ENCODE measurements at places on chromosomes 3 and 15.

DNA sequence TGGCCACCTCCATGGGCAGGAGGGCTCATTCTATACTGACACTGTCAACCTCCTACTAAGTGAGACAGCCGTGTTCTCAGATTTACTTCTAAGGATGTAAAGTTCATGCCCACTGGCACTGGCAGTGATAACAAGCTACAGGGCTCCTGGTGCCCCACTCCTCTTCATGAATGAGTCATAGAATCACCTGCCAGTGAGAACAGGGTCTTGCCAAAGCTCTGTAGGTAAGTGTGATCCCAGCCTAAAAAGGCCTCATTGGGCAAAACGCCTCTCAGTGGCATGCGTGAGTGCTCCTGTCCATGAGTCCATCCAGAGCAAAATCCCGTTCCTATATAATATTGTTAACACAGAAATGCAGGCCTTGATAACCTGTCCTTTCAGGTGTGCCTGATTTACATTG is 17.4 kb downstream of the PXYLP1 start:
- DNase-seq = no peak

- no peak for DNase-seq
Measured at GRCh38 chr3:190064112-190064511, 56.6 kb downstream of the P3H2 start.

DNA sequence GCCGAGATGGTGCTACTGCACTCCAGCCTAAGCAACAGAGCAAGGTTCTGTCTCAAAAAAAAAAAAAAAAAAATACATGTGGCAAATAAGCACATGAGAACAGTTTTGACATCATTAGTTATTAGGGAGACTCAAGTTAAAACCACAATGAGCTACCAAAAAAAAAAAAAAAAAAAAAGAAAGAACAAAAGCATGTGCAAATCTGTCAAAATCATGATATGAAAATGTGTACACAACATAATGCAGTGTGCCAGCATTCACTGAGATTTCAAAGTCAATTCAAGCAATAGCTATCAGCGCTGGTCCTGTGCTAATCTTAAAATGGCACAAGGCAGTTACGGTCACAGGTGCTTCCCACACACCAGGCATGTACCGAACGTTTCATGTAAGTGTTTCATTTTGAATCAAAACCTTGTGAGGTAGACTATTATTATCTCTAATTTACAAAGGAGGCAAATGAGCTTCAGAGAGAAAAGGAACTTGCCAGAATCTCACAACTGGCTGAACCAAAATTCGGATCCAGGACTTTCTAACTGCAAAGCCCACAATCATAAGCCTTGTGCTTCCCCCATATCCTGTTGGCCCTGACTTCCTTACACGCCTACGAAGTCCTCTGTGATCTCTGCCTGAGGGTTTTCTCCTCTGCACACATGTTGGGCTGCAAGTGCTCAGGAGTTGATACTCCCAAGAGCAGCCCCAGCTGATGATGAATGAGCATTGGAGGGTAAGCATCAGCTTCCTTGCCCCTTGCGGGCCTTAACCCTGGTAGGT is 200.1 kb upstream of the PROK2 start:
- DNase-seq = no peak

DNA sequence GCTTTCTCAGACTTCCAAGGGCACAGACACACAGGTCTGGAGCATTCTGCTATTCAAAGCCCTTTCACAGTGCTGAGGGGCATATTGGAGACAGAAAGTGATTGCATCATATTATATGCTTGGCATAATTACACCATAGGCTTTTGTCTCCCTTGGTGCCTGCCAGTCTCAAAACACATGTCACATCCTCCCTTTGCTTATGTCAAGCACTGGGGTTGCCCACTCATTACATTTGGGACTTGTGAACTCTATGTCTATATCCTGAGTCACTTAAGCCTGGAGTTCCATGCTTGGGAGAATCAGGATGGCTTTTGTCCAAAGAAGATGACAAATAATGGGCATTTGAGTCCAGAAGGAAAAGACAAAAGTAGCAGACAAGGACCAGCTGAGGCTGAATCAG is 12.3 kb upstream of the PDZRN3 start:
- no peak for DNase-seq

- DNase-seq = no peak
Measured at GRCh38 chr15:50059203-50059772, 59.7 kb downstream of the ATP8B4 start.

DNA sequence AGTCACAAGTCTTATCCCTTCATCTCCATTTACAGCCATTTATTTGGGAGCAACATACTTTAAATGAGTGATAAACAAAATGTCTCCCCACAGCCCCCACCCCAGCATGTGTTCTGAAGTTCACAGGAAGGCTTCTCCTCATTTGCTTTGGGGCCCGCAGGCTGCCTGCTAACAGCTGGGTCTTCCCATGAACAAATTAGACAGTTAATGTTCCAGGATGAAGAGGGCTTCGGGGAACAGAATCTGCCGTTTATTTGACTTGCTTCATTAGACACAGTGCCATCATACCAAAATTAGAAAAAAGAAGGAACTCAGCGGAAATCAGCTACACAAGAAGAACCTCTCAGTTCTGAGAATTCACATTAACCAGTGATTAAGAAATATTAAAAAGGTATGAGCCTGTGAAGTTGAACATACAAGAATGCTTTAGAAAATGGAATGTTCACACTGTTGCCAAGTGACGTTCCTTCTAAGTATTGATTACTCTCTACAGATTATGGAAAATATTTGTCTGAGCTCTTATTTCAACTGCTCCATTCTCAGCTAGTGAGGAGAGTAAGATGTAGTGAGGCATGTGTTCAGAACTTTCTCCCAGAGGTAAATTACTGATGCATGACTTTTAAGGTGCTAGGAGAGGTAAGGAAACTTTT is 107.5 kb upstream of the THBS1 start:
- no peak for DNase-seq

DNA sequence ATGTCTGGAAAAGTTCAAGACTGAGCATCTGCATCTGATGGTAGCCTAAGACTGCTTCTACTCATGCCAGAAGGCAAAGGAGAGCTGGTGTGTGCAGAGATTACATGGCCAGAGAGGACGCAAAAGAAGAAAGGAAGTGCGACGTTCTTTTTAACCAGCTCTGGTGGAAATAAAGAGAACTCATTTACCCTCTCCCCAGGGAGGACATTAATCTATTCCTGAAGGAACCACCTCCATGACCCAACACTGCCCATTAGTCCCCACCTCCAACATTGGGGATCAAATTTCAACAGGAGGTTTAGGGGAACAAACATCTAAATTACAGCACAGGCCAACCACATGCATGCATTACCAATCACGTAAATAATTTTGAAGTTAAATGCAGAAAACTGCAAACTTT is 1.5 kb upstream of the NCK1 start:
- DNase-seq = no peak

- no peak for DNase-seq
Measured at GRCh38 chr3:135023996-135024658, 229.1 kb downstream of the EPHB1 start.

DNA sequence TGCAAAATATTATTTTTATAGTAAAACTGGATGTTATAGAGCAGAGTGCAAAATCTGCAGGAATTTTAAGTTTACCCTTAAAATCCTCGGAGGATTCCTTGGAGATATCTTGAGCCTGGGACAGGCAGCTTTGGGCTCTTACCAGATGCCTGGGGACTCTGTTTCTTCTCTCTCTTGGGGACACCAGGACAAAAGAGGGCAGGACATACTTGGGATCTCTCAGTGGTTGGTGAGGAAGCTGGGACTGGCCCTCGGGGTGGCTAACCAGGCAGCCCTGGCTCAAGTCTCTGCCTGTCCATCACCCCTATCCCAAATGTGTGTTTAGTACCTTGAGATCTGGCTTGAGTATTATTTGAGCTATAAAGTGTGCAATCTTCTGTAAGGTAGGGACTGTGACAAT is 38.6 kb downstream of the TKT start:
- no peak for DNase-seq

- no peak for DNase-seq
Measured at GRCh38 chr3:95923496-95924210, 890.7 kb upstream of the EPHA6 start.

DNA sequence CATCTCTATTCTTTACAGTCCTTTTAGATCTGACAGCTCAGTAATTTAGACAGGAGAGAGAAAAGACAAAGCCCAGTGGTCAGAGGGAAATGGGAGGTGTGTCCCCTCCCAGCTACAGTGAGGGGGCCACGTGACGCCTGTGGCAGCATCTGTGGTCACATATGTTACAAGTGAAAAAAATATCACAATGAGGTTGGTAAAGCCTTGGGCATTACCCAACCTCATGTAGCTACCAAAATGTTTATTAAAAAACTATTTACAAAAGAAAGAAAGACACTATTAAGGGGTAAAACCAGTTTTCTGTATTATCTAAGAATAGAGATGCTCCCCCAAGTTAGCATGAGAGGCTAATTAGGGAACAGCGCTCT is 42.9 kb upstream of the PLCL2 start:
- DNase-seq = no peak

- no peak for DNase-seq
Measured at GRCh38 chr15:89469426-89470096, 26.8 kb downstream of the RHCG start.

- DNase-seq = no peak
Measured at GRCh38 chr3:77462951-77463350, 423.1 kb downstream of the ROBO2 start.

- no peak for DNase-seq
Measured at GRCh38 chr3:46995901-46996562, 16.6 kb downstream of the NBEAL2 start.

GRCh38 chr15:90459368-90459767 is 70.4 kb upstream of the CRTC3 start:
- DNase-seq = no peak

GRCh38 chr3:165653130-165653778 is 184.0 kb downstream of the BCHE start:
- DNase-seq = no peak

GRCh38 chr15:75360391-75360790 is 8.0 kb downstream of the MAN2C1 start:
- no peak for DNase-seq

- DNase-seq = no peak
Measured at GRCh38 chr15:85671156-85671555, 123.6 kb downstream of the KLHL25 start.

- DNase-seq = no peak
Measured at GRCh38 chr3:191884132-191884531, 423.2 kb downstream of the PYDC2 start.

GRCh38 chr15:42014406-42014805 is 6.4 kb downstream of the PLA2G4E start:
- DNase-seq = no peak

- DNase-seq = no peak
Measured at GRCh38 chr15:95840004-95840403, 490.5 kb upstream of the NR2F2 start.

- DNase-seq = no peak
Measured at GRCh38 chr15:47862402-47862801, 145.1 kb downstream of the SEMA6D start.

- DNase-seq = no peak
Measured at GRCh38 chr15:58390655-58391054, 41.1 kb upstream of the LIPC start.

- no peak for DNase-seq
Measured at GRCh38 chr15:52236013-52236412, 44.8 kb upstream of the GNB5 start.

DNA sequence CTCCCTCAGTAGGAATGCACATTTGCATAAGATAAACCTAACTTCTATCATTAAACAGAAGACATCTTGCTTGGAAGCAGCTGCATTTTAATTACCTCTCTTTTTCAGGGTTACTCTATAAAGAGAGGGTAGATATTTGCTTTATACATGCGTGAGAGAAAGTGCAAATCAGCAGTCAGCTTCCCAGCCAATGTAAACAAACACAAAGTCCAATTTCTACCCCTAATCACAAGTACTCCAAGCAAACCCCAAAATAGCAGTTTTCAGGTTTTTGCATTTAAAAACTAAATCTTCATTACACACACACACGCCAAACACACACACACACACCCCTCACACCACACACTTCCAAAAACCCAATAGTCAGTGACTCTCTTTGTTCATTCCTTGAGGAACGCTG is 303.9 kb upstream of the ALCAM start:
- DNase-seq = no peak

- no peak for DNase-seq
Measured at GRCh38 chr3:55205990-55206389, 278.1 kb upstream of the LRTM1 start.

- DNase-seq = no peak
Measured at GRCh38 chr3:105613120-105613519, 246.4 kb downstream of the ALCAM start.

DNA sequence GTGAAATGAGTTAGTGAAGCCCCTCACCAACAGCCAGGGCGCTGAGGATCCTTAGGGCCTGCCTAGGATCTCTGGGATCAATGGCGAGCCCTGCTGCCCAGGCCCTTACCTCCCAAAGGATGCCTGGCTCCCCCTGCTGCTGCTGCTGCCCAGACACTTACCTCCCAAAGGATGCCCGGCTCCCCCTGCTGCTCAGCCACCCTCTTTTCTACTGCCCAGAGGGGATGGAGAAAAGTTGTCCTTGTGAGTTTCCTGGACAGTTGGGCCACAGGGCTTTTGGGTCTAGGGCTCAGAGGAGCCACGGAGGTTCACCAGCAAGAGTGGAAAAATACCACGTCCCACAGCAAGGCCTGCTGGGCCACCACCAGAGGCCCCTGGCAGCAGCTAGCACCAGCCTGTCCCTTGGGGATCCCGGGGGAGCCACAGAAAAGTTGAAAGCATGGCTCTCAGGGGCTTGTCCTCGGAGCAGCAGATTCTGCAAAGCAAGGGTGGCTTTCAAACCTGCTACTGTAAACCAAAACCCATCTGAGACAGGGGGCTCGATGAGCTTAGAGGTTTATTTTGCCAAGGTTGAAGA is 59.4 kb downstream of the SLC6A6 start:
- peak; percentile 57 for DNase-seq

GRCh38 chr3:193297421-193297820 is 56.4 kb downstream of the PLAAT1 start:
- no peak for DNase-seq

- no peak for DNase-seq
Measured at GRCh38 chr3:157133434-157134320, 26.3 kb downstream of the CCNL1 start.

DNA sequence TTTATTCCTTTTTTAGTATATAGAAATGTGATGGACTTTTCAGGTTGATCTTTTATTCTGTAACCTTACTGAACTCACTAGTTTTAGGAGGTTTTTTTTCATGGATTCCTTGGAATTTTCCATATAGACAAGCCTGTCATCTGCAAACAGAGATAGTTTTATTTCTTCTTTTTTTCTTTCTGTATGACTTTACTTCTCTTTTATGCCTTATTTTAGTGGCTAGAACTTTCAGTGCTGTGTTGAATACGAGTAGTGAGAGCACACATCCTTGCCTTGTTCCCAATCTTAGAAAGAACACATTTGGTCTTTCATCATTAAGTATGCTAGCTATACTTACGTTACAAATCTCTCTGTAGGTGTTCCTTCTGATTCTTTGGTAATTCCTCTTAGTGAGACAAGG is 336.5 kb downstream of the PTPRG start:
- no peak for DNase-seq

- peak; percentile 45 for DNase-seq
Measured at GRCh38 chr3:69082805-69083204, 1.9 kb upstream of the ARL6IP5 start.

- no peak for DNase-seq
Measured at GRCh38 chr3:30742796-30743619, 136.6 kb downstream of the TGFBR2 start.
